ENCODE measurements at places on chromosomes 11 and 22.

GRCh38 chr11:130449996-130450769 lies 1.7 kb downstream of the ADAMTS15 start:
- no peak for DNase-seq

- DNase-seq = no peak
These were observed 48.2 kb downstream of the SGSM3 start for GRCh38 chr22:40418366-40419201.

DNA sequence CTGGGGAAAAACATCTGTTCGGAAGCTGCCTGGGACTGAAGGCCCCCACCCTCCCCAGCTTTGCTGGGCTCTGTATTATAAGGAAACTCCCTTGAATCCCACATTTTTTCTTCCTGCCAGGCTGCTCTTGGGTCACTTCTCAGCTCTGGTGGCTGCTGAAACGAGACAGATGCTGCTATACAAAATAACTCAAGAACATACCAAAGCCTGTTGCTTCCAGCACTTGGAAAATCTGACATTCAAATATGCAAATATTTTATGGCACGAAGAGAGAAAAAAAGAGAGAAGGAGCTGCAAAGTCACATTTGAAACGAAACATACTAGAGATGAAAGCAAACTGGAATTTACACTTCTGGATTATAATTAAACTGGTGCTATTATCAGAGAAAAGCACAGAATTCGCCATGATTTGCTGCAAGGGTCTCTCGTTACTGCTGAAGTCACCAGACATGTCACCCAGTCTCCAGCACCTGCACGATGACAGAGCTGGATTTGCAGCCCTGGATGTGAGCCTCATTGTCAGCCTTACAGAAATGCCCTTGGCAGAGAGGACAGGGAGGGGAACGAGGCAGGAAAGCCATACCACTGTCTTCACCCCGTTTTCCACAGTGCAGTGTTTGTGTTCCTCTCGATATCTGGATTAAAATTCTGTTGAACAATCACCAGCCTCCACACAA lies 47.9 kb upstream of the IGSF9B start:
- no peak for DNase-seq

DNA sequence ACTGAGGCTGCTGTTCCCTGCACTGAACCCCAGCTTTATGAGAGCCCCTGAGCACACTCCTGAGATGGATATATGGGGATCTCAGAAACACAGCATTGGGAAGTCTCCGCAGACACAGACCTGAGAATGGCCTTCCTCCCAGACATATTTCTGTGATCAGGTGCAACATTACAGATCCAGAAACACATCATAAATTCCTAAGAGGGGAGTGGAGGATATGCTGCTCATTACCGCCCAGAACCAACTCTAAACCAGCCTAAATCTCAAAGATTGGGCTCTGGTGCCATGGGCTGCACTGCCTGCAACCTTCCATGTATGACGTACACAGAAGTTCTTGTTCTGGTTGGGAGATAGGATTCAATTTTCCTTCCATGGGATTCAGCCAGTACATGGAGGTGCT lies 102.0 kb downstream of the ME3 start:
- DNase-seq = no peak

GRCh38 chr11:12770966-12771597 lies 96.9 kb downstream of the TEAD1 start:
- DNase-seq = no peak

- no peak for DNase-seq
These were observed 1.3 kb downstream of the STX3 start for GRCh38 chr11:59756558-59756840.

- no peak for DNase-seq
These were observed 57.5 kb downstream of the C22orf31 start for GRCh38 chr22:29003975-29004646.

DNA sequence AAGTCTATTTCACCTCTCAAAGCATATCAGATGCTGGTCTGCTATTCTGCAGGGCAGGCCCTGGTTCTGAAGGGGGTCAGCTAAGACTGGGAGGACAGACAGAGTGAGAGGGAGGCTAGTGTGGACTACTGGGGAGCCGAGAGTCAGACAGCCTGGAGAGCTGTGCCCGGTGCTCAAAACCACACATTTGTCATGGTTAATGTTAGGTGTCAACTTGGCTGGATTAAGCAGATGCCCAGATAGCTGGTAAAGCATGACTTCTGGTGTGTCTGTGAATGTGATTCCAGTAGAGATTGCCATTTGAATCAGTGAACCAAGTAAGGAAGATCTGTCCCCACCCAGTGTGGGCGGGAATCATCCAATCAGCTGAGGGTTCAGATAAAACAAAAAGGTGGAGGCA lies 102.6 kb downstream of the SNX19 start:
- no peak for DNase-seq

GRCh38 chr11:80533463-80533862 lies 1092.6 kb upstream of the TENM4 start:
- DNase-seq = no peak

DNA sequence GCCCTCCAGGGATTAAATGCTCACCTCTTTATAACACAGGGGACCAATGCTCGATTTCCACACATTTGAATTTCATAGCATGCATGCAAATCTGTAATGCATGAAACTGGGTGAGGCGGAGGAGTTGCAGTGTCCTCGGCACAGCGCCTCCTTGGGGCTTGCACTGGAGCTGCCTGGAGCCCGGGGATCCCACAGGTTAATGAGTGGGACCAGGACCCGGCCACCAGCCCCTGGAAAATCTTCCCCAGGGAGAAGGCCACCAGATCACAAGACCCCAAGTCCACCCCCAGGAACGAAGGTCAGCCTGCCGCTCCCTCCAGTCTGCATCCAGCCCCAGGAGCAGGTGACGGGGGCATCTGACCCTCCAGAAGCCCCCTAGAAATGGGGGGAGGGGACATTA lies 119.1 kb downstream of the MN1 start:
- DNase-seq = no peak

GRCh38 chr11:30561691-30562415 lies 24.3 kb downstream of the MPPED2 start:
- DNase-seq = no peak

GRCh38 chr11:61201476-61201875 lies 1.8 kb upstream of the PGA3 start:
- no peak for DNase-seq

DNA sequence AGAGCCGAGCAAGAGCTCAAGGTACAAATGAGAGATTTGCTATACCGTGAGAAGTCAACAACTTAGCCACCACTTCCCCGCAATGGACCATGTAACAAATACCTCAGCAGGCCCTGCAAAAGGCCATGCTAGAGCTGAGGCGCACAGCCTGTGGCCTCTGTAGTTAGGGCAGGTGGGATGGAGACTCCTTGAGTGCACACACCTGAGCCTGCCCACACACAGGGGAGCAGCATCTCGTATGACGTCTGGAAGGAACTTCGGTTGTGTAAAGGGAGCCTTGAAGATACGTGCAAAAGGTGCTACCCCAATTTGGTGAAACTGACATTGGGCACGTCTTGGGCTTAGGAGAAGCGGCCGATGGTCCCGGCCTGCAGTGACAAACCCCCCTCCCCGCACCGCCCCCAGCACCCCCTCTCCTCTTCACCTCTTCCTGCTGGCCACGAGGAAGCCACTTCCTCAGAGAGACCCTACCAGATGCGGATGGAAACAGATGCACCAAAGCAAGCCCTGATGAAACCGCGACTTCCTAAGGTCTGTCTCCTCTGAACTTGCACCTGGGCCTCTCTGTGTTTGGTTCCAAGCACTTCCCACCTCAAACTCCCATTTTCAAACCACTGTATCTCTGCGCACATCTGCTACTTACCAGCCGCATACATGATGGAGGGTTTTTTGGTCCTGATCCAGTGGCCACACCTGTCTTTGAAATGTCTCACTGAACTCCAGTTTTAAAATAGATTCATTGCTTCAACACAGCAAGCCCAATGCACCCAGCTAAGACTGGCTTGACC lies 10.6 kb downstream of the CDPF1 start:
- no peak for DNase-seq

DNA sequence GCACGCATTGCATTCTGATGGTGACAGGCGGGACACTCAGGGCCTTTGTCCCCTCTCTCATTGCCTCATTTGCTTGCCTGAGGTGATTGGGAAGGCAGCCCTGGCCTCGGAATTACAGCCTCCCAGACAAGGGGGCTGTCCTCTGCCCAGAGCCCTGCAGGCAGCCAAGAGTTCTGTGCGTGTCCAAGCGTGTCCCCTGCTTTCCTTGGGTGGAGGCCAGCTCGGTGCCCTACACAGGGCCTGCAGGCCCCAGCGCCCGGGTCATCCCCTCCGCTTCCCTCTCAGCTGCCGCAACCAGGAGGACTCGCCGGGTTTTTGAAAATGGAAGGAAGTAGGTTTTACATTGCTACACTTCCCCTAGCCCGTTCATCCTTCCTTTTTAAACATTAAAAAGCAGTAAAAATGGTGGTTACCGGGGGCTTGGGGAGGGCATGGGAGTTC lies 1.9 kb downstream of the GRAMD4 start:
- no peak for DNase-seq

- DNase-seq = no peak
These were observed 11.6 kb downstream of the ARRB1 start for GRCh38 chr11:75339685-75340409.

GRCh38 chr11:65782816-65783228 lies 2.0 kb upstream of the AP5B1 start:
- no peak for DNase-seq
